Fibroblast of skin of back (primary cell): ENCODE measurements at places on chromosomes 2 and 18.

DNA sequence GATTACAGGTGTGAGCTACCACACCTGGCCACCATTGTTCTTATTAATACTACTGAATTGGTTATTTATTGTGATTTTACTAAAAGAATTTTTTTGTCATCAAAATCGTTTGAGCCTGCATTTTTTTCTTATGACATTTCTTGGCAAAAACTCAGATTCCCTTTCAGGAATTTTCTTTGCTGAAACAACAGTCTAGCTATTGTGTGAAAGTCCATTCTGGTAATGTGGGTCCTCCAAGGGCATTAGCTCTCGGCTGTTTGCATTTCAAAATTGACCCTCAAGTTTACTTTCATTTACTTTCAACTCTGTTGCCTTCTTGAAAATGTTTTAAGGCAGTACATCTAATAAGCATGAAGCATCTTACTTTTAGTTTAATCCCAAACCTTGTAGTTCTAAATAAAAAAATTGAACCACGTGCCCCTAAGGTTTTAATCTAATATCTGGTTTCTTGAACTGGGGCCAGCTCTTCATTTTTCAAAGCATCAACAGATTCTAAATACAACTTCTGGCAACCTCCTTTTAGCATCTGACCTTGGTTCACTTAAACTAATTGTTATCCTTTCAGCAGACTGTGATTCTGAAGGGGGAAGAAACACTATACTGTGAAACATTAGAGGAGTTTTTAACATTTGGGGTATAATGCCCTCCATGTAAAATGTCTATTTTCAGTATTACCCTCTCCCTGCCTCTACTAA lies 325.2 kb upstream of the RAB12 start:
- DNase-seq: peak; percentile 70

DNA sequence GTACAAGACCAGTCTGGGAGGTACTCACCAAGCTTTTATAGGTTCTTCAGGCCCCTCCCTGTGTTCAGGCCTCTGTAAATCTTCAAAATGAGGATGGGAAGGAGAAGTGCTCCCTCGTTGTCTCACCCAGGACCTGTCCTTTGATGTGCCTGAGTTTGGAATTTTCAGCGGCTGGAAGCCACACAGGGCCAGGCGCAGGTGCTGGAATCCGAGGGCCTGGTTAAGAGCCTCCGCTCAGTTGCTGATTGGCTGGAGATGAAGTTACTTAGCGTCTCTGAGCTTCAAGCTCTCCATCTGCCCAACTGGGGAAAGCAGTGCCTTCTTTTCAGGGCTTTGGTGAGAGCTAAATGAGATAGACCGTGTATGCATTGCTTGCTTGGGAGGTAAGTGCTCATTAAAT lies 30.0 kb downstream of the HJURP start:
- DNase-seq: no peak

DNA sequence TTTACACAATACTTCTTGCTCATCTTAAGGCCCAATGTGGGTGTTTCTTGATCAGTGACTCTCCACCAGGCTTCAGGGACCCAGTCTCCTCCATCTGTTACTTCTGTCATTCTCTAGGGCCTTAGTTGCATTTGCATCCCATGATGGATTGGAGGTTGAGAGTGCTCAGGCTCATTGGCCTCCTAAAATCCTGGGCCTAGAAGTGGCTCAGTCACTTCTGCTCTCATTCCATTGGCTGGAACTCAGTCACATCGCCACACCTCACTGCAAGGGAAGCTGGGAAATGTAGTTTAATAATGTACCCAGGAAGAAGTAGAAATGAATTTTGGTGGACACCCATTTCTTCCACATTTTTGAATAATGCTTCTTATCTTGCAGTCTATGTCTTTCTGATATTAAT lies 223.5 kb downstream of the HRH4 start:
- no peak for DNase-seq

DNA sequence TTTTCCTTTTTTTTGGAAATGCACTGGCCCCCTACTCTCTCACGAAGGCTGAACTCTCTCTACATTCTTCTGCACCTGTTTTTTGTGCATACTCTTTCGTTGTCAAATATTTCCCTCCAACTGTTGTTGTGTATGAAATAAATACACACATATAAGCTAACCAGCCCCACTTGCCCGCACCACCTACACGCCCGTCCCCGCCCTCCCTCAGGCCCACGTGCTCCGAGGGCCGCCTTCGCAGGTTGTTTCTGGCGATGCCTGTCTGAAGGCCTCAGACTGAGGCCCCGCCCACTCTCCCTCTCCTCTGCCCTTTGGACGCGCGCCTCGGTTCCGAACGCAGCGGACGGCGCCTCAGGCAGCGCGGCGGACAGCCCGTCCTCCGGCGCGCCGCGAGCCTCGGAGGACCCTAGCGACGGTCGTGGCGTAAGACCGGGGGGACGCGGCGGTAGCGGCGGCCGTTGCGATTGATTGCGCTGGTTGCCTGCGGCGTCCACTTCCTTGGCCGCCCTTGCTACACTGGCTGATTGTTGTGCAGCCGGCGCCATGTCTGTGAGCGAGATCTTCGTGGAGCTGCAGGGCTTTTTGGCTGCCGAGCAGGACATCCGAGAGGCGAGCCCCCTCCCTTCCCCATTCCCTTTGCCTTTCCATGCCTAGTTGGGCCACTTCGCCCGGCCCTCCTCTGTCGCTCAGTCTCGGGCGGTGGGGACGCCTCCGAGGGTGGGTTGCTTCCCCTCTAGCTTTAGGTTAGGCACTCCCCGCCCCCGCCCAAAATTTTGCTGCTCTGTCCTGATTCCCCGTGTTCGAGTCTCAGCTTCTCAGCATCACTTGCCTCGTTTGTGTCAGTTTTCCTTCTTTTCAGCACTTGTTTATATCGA lies at the start of gene TSN:
TSN (plus strand) TSS at position 415 of the 875 bp plus-strand sequence; CDS start at position 544, 129 bp downstream.
- peak; percentile 96 for DNase-seq

GRCh38 chr2:75600461-75601011 lies 39.8 kb upstream of the EVA1A start:
- DNase-seq: no peak

DNA sequence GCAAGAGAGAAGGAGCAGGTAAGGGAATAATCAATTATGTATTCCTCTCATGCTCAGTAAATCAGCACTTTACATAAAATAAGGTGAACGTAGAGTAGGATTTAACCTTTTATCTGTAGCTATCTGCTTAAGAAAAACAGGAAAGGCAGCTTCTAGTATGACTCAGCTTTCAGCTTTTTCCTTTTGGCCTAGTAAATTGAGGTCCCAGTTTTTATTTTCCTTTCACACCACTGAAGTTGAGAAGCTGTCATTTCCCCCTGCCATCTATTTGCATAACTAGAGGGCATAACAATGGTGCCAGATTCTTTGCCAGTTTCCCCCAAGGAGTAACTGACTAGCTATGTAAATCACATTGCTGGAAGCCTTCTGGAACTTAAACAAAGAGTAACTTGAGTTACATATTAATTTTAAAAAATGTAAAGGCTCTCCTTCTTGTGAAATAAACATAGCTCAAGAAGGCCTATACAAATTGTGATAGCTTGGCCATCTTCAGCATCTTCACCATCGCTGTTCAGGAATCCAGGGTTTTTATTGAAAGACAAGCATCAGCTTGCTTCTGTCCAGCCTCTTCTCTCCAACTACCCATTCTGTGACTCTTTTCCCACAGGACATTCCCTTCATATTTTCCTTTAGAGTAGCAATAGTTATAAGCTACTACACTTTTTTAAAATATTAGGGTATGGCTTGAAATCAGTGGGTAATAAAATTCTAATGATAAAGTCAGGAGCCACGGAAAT lies 97.0 kb downstream of the KYNU start:
- peak; percentile 70 for DNase-seq

- no peak for DNase-seq
Observed at GRCh38 chr18:46262856-46263255, 158.7 kb downstream of the HAUS1 start.

GRCh38 chr18:45104049-45104395 lies 423.3 kb downstream of the SETBP1 start:
- DNase-seq: no peak

GRCh38 chr2:219010162-219010756 lies 17.0 kb upstream of the CRYBA2 start:
- DNase-seq: no peak

DNA sequence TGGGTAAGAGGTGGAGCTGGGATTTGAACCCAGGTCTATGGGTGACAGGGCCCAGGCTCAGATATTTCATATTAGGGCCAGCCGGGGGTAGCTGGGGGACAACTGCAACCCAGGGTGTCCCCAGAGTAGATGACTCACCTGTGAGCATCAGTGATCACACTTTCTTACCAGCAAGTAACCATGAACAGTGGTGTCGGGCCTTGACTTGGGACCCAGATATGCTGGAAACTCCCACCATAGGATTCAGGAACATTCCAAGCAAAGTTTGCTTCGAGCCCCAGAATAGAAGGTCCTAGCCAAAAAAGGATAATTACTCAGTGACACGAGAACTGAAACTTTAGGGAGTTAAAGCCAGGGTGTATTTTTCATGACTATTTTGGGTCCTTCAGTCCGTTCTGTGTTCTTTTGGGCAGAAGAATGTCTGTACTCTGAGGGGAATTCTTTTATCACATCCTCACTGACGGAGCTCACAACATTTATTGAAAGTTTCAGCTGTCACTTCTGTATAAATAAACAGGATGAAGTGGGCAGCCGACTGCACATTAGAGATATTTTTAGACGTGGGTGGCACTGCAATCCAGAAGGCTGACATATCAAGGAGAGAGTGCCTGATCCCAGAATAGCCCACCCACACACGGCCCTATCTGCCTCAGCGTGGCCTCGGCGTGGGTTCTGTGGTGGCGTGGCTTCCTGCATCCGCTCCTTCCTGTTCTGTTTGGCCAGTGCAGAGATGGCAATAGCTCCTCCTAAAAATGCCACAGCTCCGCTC lies 45.6 kb downstream of the RAMP1 start:
- DNase-seq: peak; percentile 87
